ENCODE measurements at places on chromosomes 11 and 22.

DNA sequence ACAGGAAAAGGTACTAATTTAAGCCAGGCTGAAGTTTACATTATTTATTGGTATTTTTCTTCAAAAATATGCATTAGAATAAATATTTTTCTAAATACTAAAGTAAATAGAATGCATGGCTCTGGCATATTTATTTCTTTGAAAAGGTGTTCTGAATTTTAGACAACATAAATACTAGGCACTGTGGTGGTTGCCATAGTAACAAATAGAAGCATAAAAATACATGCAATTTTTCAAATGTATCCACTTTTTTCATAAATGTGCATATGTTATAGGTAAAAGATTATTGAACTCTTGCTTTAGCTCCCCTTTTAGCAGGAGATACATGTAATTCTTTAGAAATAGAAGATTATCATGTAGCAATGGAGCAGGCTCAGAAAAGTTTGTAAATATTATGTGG is 18.4 kb downstream of the DCDC1 start:
- DNase-seq = no peak

GRCh38 chr22:22882033-22882717 is 5.4 kb upstream of the IGLL5 start:
- DNase-seq = no peak

GRCh38 chr22:30452861-30453260 is 19.0 kb downstream of the SEC14L3 start:
- DNase-seq = no peak

DNA sequence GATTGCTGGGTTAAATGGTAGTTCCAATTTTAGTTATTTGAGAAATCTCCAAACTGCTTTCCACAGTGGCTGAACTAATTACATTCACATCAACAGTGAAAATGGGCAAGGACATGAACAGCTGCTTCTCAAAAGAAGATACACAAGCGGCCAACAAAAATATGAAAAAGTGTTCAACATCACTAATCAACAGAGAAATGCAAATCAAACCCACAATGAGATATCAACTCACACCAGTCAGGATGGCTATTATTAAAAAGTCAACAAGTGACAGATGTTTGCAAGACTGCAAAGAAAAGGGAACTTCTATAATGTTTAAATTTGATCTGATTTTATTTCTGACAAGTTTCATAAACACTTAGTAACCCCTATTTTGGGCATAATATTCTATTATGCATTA is 537.5 kb downstream of the DLG2 start:
- DNase-seq = no peak

GRCh38 chr11:16606784-16607674 is 131.4 kb upstream of the C11orf58 start:
- no peak for DNase-seq

GRCh38 chr22:25966448-25966913 is 202.8 kb upstream of the SEZ6L start:
- DNase-seq = no peak

DNA sequence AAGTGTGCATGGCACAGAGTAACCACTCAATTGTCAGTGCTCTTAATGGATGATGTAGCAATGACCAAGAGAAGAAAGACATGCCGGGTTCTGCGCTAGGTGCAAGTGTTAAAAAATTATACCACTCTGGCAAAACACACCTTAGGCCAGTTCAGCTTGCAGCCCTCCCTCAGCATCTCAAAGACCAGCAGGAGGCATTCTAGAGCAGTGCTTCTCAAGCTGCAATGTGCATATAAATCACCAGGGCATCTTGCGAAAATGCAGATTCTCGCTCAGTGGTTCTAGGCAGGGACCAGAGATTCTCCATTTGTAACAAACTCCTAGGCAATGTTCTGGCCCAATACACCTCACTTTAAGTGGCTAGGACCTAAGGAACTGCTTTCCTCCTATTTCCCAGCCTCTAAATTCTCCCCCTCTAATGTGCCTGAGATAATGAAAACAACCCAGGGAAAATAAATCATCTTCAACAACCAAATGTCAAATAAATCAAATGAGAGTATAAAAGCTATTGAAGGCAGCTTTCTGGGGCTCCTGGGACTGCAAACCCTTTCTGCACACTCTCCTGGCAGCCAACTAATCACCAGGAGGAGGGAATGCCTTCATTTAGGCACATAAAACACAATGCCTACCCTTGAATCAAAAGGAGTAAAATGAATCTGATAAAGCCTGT is 337.2 kb upstream of the API5 start:
- DNase-seq = no peak

- no peak for DNase-seq
Measured at GRCh38 chr11:26037716-26038115, 294.2 kb upstream of the ANO3 start.

GRCh38 chr11:63262547-63262946 is 19.1 kb upstream of the SLC22A25 start:
- no peak for DNase-seq

DNA sequence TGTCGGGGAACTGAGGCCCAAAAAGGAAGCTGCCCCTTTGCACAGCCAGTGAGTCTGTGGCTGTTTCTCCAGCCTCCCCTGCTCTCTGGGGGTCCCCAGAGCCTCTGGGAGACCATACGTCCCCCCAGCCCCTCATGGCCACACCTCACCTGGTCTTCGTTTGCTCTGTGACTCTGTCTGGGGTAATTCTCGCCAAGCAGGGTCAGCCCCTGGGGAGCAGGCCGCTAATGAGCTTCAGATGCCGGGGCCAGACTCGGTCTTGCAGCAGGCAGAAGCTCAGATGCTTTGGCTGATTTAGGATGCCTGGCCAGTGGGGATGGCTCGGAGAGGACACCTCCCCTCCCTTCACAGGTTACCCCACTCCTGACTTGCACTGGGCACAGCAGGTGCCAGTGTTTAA is 24.1 kb upstream of the WNT11 start:
- DNase-seq = no peak

DNA sequence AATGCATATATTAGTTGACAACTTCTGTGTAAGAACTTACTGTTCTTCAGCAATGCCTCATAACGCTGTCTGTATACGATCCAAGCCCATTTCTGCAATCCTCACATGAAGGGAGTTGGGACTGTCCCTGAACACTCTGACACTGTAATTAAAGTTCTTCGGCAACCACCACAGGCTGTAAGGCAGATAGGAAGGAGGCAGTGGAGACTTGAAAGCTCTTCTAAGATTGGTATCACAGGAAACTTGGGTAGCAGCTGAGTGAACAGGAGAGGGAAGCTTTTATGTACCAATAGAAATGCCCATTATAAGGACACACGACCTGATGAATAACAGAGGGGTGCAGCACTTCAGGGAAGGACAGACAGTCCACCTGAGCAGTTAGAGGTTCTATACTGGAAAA is 12.0 kb upstream of the GAB2 start:
- DNase-seq = no peak

- DNase-seq = no peak
Measured at GRCh38 chr11:70097783-70098563, 19.9 kb downstream of the ANO1 start.

GRCh38 chr11:128890543-128891368 is at the start of gene KCNJ5:
Gene KCNJ5 (plus strand): TSS chr11:128891356. CDS start chr11:128911274, 19,918 bp downstream.
- no peak for DNase-seq

GRCh38 chr11:128961645-128962044 is 19.0 kb upstream of the TP53AIP1 start:
- no peak for DNase-seq

GRCh38 chr11:69022260-69022659 is 9.2 kb upstream of the MRGPRF start:
- no peak for DNase-seq

- no peak for DNase-seq
Measured at GRCh38 chr11:90176069-90176468, 41.6 kb downstream of the NAALAD2 start.

GRCh38 chr22:19172213-19173046 is 6.1 kb downstream of the SLC25A1 start:
- no peak for DNase-seq

- no peak for DNase-seq
Measured at GRCh38 chr11:62256281-62256680, 13.7 kb upstream of the SCGB2A2 start.

- DNase-seq = no peak
Measured at GRCh38 chr11:84899134-84899533, 728.0 kb downstream of the DLG2 start.

GRCh38 chr11:1640076-1640946 is 10.7 kb downstream of the KRTAP5-5 start:
- no peak for DNase-seq

GRCh38 chr22:27840436-27840835 is 38.9 kb upstream of the MN1 start:
- DNase-seq = no peak

DNA sequence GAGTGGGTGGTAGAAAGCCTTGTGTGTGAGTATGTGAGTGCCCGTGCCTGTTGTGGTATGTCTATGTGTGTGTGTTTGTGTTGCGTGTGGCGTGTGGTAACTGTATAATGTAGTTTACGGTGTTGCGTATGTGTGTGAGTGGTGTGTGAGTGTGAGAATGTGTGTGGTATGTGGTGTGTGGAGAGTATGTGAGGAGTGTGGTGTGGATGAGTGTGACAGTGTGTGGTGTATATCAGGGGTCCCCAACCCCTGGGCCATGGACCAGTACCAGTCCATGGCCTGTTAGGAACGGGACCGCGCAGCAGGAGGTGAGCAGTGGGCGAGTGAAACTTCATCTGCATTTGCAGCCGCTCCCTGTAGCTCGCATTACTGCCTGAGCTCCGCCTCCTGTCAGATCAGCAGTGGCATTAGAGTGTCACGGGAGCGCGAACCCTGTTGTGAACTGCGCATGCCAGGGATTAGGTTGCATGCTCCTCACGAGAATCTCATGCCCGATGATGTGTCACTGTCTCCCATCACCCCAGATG is 5.7 kb downstream of the UPK3A start:
- DNase-seq = no peak

DNA sequence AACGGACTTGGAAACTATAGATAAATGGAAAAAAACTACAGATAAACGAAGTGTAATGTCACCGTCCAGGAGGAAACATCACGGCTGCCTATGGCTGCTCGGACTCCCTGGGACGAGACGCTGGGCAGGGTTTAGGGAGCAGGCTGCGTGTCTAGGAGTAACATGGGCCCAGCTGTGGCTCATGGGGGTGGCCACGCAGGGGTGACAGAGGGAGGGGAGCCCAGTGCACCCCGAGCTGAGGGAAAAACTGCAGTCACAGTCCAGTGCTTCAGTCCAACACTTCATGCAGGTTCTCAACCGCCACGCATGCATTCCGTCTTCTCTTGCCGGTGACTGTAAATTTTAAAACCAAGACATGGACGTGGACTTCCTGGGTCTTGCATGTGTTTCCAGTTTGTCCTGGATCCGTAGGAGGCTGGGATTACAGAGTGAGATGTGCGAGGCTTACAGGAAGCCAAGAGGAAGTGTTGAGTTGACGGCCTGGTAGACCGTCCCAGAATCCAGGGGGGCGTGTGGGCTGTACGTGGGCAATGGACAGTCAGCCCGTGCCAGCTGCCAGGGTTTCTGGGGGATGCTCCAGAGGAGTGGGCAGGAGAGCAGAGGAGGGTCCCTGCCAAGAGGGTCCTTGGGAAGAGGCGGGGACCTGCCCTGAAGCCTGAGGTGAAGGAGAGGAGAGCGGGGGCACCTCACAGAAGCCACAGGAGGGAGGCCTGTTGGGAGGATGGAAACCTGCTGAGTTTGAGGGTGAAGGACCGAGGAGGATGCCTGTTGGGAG is 691.4 kb downstream of the BRD1 start:
- DNase-seq = no peak

GRCh38 chr22:24809331-24809730 is 3.3 kb downstream of the SGSM1 start:
- no peak for DNase-seq

- no peak for DNase-seq
Measured at GRCh38 chr11:70743329-70743728, 345.0 kb downstream of the CTTN start.

Data from activated CD8-positive, alpha-beta memory T cell treated with anti-CD3 and anti-CD28 coated beads for 4 hours (primary cell).